CD4-positive, CD25-positive, alpha-beta regulatory T cell (primary cell): ENCODE measurements at places on chromosomes 1 and 21. TPM values are rescaled to one million over a fixed set of nuclear protein-coding genes. Genes with fewer than 3 reads are reported as not detected.

DNA sequence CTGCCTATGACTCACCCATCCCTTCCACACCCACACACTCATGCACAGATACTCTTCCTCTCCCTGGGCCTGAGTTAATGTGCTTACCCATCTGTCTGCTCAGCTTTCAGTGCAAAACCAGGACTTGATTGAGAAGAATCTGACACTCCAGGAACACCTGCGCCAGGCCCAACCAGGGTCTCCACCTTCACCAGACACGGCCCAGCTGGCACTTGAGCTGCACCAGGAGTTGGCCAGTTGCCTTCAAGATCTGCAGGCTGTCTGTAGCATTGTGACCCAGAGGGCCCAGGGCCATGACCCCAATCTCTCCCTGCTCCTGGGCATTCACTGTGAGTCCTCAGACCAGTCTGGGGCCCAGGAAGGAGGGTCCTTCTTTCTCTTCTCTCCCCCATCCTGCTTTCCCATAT is 3.5 kb upstream of the SH3BGRL3 start:
- DNase-seq: no peak

DNA sequence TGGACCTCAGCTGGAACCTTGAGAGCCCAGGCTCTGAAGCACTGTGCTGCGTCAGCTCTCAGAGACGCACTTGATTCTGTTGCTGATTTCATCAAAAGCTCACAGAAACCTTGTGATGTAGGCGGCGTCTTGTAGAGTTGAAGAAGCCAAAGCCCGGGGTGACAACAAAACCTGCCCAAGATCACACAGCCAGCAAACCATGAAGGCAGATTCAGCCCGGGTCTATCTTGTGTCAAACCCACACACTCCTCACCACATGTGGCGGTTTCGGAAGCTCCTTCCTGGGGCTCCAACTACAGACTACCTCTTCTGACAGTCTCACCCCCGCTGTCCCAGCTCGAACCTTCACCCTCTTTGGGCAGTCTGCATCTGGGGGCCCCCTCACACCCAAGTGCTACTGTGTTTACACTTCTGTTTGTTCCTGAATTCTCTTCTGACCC is 50.4 kb downstream of the TENT5C start:
- DNase-seq: peak; percentile 89

DNA sequence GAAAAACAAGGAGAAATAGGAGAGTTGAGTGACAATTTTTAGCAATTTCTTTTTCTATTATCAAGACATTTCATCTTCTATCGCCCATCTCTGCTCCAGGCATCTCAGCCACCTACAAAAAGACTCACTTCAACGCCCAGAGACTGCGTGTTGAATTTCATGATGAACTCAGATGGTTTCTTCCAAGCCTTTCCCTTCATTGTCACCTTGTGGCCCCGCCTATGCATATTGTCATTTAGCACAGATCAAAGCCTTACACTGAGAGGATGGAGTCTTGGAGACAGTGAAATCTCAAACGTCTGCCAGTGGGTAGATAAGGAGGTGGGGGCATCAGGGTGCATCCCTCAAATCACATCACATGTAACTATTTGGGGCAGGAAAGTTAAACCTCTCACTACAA is 319.4 kb downstream of the SIPA1L2 start:
- DNase-seq: no peak

DNA sequence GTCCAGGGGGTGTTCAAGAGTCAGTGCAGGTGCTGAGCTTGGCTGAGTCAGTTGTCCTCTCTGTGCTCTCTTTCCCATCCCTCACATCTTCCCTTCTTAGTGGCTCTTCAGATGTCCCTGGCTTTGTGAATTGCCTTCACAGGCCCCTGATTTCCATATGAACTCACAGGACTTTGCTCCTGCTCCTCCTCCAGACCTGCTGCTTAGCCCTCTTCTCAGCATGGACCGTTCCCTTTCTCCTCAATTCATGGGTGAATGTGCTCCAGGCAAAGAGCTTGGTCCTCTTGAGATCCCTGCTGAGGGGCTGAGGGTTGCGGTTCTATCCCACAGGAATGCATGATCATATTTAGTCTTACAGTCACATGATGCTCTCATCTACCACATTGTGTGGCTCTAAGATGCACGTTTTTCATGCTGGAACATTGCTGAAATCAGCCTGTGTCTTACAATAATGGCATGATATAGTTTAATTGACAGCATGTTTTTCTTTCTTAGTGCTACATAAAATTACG is 30.5 kb downstream of the CACNA1E start:
- no peak for DNase-seq

DNA sequence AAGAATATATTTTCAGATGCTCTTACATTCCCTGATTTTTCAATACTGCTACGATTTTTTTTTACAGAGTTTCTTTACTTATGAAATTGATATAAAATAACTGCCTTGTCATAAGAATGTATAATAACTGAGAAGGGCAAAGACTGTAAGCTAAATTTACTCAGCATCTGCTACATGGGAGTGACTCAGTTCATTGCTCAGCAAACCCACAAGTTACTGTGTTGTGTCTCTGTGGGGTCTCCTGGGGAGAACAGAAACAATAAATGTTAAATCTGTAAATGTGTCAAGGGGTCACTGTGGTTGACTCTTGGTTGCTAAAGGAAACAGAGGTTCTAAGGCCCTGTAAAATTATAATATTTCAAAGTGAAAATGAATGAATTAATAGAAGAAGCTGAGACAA is 210.3 kb upstream of the CACYBP start:
- no peak for DNase-seq

GRCh38 chr21:36461918-36462486 is 17.9 kb downstream of the CLDN14 start:
- DNase-seq: no peak

- DNase-seq: no peak
Measured at GRCh38 chr1:203860396-203861025, 888 bp upstream of the SNRPE start.

DNA sequence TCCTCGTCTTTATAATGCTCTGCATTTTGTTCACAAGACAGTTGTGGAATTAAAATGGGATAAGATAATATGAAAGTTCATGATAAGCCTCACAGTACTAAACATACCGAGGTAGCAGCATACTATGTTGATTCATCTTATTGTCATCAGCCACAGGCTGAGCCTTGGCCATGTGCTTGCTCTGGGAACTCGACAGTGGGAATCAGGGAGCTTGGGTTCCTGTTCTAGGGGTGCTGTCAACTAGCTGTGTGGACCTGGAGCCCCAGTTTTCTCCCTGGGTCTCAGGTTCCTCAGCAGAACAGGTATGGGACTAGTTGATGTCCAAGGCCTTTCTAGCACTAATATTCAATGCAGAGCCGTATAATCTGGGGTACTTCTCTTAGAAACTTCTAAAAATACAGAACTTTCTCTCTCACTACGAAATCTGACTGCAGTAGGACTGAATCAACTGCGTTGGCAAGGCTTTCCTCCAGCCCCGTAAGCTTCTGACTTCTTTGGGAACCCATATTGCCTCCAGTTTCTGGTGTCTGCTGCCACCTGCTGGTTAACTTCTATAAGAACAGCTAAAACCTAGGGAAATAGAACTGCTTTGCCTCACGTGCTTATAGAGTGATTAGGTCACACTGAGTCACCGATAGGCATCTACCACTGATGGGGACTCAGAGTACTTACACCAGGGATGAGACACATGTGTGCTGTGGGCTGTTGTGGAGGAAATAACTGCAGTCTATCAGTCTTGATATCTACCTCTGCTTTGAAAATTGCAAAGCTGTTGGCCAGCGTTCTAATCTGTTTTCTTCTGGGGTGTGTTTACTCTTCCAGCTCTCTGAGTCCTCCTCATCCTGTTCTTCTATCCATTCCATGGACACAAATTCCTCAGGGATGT is 110.9 kb downstream of the RGL1 start:
- DNase-seq: peak; percentile 81

GRCh38 chr1:235035928-235036327 is 92.7 kb downstream of the TOMM20 start:
- no peak for DNase-seq

- DNase-seq: no peak
Measured at GRCh38 chr1:100292711-100293110, 26.7 kb downstream of the RTCA start.

DNA sequence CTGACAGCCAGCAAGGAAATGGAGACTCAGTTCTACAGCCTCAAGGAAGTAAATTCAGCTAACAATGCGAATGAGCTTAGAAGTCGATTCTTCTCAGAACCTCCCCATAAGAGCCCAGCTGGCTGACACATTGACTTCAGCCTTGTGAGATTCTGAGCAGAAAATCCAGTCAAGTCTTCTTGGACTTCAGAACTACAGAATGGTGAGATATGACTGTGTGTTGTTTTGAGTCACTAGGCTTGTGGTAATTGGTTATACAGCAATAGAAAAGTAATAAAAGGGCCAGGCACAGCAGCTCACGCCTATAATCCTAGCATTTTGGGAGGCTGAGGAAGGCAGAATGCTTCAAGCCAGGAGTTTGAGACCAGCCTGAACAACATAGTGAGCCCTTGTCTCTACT is 161.8 kb upstream of the IVNS1ABP start:
- peak; percentile 6 for DNase-seq

GRCh38 chr1:155640367-155640766 is 30.3 kb downstream of the MSTO1 start:
- DNase-seq: no peak

The MCM3AP gene
- polyA plus RNA-seq: 47.2 TPM

The OR10J1 gene
- not detected for polyA plus RNA-seq
